ENCODE measurements at places on chromosomes 2 and 18.

- peak; percentile 5 for DNase-seq
Observed at GRCh38 chr18:77906103-77906892, 656.6 kb downstream of the GALR1 start.

DNA sequence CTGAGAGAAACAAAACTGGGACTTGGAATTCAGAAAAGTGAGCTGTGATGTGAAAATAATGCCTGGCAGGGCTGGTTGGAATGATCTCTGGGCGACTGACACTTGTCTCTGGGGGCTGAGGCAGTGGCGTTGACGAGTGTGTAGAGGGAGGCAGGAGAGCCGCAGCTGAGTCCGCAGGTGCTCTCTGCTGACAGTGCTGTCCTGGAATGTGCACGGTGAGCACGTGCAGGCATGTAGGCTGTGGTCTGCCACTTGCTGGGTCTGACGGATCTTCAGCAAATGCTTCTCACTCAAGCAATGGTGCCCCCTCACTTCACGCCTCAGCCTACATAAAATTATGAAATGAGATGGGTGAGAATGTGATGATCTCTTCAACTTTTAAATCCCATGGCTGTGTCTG is 38.5 kb upstream of the ATP9B start:
- no peak for DNase-seq

DNA sequence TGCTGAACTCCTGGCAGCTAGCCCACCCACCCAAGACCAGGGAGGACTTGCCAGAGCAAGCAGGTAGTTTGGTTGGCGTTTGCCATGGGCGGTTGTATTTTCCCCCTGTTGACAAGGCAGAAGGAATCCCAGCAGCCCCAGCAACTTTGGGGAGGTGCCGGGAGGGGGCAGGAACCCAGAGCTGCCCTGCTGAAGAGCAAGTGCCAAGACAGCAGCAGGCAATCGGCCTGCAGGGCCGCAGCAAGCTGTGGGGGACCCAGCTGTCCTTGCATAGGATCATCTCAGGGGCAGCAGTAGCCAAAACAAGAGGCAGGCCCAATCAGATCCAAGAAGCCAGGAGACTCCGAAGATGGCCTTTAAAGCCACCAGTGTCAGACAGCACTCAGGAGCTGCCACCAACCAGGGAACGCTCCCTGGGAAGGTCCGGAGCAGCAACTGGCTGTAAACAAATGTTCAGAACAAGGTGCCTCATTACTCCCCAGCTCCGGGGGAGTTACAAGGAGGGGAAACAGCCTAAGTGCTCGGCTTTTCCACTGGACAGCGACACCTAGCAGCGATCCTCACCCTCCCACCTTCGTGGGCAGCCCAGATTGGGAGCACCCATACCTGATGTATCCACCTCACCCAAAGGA is 2.1 kb downstream of the ST8SIA5 start:
- DNase-seq = no peak

DNA sequence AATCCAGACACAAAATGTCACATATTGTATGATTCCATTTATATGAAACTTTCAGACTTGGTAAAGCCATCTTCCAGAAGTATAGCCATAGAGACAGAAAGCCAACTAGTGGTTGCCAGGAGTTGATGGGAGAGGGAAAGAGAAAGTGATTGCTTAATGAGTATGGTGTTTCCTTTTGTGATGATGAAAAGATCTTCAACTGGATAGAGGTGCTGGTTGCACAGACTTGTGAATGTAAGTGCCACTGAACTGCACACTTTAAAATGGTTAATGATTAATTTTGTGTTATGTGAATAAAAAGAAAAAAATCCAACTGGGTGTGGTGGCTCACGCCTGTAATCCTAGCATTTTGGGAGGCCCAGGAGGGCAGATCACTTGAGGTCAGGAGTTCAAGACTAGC is 135.3 kb upstream of the SLC1A4 start:
- DNase-seq = no peak

DNA sequence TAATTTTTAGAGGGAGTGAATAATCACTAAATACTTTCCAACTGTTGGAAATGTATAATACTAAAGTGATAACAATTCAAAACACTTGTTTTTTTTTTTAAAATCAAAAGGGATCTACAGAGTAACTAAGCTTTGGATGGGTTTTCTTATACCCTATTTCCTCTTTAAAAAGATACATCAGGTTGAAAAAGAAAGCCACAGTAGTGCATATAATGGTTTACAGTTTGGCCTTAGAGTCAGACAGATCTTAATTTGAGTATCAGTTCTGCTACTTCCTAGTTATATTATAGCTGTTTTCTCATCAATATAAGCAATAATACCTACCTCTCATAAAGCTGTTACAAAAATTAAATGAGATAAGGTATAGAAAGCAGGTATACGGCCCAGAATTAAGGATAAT is 28.5 kb downstream of the PSME4 start:
- no peak for DNase-seq

DNA sequence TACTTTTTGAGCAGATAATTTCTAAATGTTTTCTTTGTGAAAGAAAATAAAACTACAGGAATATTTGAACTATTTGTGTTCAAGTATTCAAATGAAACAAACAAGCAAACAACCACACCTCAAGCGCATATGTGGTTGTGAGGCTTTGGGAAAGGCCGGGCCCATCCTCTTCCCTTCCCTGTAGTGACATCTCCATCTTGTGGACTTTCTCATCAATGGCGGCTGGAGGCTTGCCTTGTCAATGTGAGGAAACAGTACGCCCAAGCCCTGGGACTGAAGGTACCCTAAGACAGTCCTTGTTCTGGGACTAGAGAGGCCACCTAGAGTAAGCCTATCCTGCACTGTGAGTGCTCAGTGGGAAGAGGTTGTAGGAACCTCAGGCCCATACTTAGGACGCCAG is 166.8 kb downstream of the TPGS2 start:
- no peak for DNase-seq

GRCh38 chr2:79941179-79941578 is 363.4 kb downstream of the LRRTM1 start:
- no peak for DNase-seq

DNA sequence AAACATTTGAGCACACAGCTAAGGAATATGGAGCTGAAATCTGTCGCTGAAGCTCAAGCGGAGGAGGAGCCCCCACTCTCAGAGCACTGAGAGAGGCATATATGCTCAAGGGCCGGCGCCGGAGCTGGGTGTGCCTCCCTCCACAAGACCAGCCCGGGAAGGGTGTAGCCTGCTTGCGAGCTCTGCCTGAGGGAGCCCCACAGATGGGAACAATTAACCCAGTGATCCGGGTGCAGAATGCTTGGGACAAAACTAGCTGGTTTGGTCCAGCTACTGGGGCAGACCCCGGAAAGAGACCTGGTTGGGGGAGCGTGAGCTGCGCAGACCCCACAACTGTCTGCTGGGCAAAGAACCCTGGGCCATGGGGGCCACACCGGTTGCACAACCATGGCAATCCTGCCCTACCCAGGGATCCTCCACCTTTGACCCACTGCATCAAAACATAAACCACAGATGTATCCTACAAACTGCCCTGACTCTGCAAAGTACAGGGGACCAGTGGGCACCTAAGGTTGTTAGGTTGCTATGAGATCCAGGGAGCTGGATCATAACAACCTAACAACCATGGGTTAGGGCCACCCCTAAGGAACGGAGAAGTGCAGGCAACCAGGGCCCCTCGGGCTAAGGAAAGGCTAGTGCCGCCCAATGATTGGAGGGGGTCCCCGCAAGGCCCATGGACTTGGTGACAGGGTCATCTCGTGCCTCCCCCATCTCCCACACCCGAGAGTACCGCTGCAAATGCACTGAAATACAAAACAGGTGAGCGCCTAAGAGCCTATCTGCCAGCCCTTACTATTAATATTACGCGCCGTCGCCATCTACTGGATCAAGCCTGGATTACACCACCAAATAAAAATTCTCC is 53.4 kb upstream of the SCN1A start:
- peak; percentile 59 for DNase-seq

DNA sequence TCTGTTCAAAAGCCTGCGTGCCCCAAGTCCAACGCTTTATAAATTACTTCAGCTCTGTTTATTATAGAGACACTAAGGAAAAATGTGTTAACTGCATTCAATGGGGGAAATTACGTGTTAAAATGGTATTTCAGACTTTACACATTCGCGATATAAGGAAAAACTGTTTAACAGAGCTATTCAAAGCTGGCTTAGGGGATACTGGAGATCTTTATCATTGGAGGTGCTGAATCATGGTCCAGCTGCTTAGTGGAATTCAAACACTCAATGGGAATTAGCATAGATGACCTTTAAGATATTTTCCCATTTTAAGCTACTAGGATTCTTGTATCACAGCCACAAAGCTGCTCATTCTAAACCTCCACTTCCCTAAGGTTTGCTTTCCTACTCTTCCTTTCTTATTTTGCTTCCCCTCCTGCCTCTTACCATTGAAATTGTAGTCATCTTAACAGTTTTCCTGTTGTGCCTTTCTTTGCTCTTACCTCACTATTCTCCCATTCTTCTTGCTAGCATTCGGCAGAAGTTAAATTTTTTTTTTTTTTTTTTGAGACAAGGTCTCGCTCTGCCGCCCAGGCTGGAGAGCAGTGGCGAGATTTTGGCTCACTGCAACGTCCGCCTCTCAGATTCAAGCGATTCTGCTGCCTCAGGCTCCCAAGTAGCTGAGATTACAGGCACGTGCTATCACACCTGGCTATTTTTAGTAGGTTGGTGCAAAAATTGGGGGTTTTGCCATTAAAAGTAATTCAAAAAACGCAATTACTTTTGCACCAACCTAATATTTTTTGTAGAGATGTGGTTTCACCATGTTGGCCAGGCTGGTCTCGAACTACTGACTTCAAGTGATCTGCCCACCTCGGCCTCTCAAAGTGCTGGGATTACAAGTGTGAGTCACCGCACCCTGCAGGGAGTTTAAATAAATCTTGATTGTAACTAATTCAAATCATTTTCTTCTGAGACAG is 6.5 kb downstream of the SULT6B1 start:
- DNase-seq = no peak

- peak; percentile 94 for DNase-seq
Observed at GRCh38 chr2:102082571-102083392, 59.8 kb upstream of the IL1R1 start.

DNA sequence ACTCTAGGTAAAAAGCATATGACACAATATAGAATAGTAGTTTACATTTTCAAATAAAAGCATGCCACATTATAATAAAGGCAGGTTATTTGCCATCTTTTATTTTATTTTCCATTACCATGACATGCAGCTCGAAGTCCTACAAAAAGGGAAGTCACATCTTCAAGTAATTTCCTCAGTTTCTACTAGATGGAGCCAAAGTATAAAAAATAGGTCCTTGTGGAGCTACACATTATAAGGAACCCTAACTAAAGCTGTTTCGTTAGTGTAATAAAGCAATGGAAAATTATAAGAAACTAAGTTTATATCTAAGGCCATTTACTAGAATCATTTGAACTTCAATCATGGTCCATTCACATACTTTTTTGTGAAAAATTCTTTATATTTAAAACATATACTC is 674.5 kb downstream of the KCNJ3 start:
- peak; percentile 64 for DNase-seq

DNA sequence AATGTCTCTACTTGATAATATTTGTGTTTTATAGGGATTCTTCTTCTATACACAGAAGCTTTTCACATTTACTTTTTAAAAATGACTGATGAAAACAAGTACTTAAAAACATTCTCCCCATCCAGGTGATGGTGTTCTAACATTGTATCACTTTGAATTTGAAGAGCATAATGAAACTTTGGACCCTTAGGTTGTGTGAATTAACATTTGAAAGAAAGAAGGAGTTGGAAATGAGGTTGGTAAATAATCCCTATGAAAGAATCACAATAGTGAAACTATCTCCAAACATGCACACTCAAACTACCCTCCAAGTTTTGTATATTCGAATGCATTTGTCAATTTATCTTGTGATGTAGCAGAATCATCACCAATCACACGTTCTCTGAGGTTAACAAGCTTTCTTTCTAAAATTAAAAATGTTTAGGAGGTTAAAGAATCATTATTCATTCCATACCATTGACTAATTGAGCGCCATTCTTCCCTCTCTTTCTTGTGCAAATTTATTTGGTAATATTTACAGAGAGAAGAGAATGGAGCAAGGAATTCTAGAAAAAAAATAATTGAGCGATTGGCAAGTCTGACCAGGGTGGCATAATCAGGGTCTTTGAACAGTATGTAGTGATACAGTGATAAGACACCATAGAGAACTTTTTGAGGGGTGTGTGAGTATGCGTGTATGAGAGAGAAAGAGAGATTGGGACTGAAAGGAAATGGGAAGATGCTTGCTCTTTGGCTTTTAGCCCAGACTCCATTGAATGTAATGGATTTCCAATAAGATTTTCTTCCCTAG is 260.0 kb upstream of the NRXN1 start:
- DNase-seq = no peak

- DNase-seq = no peak
Observed at GRCh38 chr2:19320813-19321212, 37.6 kb downstream of the OSR1 start.

DNA sequence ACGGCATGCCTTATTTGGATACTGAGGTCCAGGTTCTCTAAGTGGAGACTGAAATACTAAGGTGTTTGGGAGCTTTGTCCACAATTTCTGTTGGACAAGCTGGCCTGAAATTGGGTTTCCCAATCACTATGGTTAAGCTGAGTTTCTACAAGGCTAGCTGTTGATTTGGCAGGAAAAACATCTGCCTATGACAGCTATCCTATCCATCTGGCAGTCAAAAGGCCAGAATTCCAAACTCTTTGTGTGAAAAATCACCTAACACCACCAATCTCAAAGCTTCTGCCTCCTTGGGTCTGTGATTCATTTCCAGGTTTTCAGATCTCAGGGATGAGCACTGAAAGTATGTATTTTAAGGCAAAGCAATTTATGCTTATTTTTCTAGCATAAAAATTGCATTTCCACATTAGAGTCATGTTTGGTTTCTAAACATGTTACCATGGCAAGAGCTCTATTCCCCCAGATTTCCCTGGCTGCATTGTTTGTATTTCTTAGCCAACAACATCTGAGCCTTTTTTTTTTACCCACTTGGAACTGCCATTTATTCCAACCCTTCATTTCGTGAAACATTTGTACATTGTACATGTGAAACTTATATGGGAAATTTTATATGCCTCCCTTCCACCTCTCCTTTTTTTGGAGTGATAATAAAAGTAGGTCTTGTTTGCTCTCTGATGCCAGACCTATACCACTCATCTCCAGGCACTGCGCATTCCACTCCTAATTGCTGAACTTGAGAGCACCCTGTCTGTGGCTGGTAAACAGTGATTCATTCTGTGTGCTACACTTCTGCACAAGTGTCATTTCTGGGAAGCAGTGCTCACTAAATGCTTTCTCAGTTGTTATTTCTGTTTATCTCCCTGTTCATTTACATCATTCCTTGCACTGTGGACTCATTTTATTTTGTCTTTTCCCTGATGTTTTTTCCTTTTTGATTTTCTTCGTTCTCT is 15.9 kb upstream of the CCDC85A start:
- DNase-seq = no peak

DNA sequence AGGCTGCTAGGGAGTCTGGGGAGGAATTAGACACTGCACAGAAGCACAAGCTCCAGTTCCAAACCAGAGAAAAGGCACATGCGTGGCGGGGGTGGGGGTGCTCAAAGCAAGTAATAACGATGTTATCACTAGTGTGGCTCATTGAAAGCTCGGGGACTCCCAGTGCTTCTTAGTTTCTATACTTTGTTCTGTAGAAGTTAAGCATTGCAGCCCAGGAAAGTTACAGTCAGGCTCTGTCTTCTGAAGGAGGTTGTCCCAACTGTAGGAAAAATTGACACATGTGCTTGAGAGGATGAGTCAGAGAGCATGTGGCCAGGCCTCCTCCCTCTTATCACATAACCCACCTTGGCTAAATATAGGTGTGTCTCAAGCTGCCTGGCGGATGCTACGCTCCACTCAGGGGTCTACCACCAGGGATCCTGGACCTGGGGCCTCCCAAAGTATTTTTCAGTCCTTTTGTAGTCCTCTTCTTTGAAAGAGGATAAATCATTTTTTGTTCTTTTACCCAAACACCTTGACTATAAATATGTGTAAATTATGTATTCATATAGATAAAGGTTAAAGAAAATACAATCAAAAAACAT is 3.8 kb downstream of the GALNT5 start:
- DNase-seq = no peak

Data from suppressor macrophage (primary cell).